Activated T-helper 1 cell treated with anti-CD3 and anti-CD28 coated beads, Interleukin-12 subunit alpha, Interleukin-12 subunit beta, Interleukin-2, Interleukin-4 antibody, amounts not matched to agents 30 ng/mL and 10 ng/mL and 1 ng/mL, durations not matched to agents 14 hours and 24 hours and 36 hours (primary cell): ENCODE measurements at places on chromosomes 12 and 14. TPM values are rescaled to one million over a fixed set of nuclear protein-coding genes. Genes with fewer than 3 reads are reported as not detected.

GRCh38 chr14:99726538-99727095, 42.5 kb downstream of the CYP46A1 start:
- H3K4me1 ChIP-seq = no peaks in the 10 kb centered on the region
- no peak for DNase-seq
- H3K36me3 ChIP-seq = no peaks in the 10 kb centered on the region
- no peak overlapping the region for H3K4me3 ChIP-seq
- H3K27ac ChIP-seq = no peak overlapping the region
- H3K27me3 ChIP-seq = peaks cover 8% of the 10 kb centered on the region

- DNase-seq = no peak
Observed at GRCh38 chr14:74015963-74016362, 3.1 kb downstream of the ENTPD5 start.

- peak overlapping the region; percentile 50 for H3K4me3 ChIP-seq
- DNase-seq = no peak
- peak overlapping the region; percentile 88 for H3K27ac ChIP-seq
- peaks cover 45% of the 10 kb centered on the region for H3K4me1 ChIP-seq
- H3K36me3 ChIP-seq = peaks cover 53% of the 10 kb centered on the region
- no peaks in the 10 kb centered on the region for H3K27me3 ChIP-seq
Observed at GRCh38 chr14:81519200-81520011, 14.2 kb downstream of the SEL1L start.

GRCh38 chr12:50882563-50882962, 39.8 kb downstream of the TMPRSS12 start:
- H3K27ac ChIP-seq = no peak overlapping the region
- H3K27me3 ChIP-seq = no peaks in the 10 kb centered on the region
- no peak for DNase-seq

DNA sequence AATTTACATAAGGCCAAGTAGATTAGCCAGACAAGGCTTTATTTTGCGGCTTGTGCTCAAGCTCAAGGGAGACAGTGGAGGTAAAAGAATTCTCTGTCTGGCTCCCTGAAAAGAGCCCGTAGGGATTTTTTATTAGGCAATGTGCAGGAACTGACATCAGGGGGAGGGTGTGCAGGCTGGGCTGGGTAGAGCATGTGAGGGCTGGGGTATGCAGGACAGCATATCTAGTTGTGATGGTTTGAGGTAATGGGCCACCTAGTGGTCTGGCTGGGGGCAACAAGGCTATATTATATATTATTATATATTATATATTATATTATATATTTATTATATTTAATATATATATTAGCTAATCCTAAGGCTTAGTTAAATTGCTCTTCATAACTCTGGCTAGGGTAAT, 102.1 kb downstream of the TMEM117 start:
- DNase-seq = no peak
- H3K27ac ChIP-seq = no peak overlapping the region
- no peaks in the 10 kb centered on the region for H3K36me3 ChIP-seq
- no peak overlapping the region for H3K4me3 ChIP-seq

DNA sequence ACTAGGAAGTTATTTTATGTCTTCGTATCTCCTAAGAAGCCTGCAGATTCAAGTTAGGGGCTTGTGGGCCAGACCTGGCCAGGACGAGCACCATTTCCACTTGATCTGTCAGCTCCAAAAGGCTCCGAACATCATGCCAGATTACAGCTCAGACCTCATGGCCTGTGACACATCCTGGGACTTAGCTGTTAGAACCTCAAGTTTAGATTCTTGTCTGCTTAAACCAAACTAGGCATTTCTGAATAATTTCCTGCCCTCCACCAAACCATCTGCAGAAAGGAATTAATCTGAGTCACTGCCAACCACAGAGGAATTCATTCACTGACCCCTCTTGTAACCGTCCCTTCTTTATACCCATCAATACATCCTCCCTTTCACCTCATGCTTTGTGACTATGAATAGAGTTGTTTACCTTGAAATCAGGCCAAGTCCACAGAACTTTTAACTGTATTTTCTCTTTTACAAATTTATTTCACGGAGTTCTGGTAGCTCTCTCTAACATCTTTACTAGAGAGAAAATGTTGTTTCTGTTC, 120.3 kb downstream of the FBXL14 start:
- no peaks in the 10 kb centered on the region for H3K27me3 ChIP-seq
- H3K4me3 ChIP-seq = no peak overlapping the region
- peaks cover 1% of the 10 kb centered on the region for H3K36me3 ChIP-seq
- DNase-seq = peak; percentile 16
- peaks cover 6% of the 10 kb centered on the region for H3K4me1 ChIP-seq

DNA sequence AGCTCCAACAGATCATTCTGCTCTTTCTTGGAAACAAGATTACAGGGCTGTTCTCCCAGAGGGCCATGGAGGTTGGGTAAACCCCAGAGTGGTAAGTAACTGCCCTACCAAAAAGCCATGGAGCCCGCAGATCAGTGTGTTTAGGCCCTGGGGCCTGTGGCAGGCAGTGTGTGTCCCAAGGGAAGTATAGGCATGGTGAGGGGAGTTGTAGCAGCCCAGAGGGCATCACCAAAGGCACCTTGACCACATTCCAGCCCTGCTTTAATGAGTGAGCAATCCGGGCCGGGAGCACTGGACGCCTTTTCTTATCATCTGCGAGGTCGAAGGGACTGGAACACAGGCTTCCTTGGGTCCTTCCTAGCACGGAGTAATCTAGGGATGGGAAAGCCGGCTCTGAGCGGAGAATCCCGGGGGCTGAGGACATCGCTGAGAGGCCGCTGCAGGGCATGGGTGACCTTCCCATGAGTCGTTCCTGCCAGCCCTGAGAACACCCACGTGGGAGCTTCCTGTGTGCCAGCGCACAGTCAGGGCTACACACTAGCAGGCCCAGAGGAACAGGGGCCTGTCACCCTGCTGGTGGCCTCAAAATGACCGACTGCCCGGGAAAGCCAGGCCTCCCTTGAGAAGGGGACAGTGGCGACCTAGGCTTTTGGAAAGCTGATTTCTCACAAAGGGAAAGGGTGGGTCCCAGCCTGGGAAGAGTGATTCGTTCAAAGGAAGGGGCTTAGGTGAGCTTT, 91.3 kb downstream of the NINJ2 start:
- no peak overlapping the region for H3K27ac ChIP-seq
- H3K4me1 ChIP-seq = peaks cover 44% of the 10 kb centered on the region
- no peak overlapping the region for H3K4me3 ChIP-seq
- H3K27me3 ChIP-seq = no peaks in the 10 kb centered on the region
- DNase-seq = no peak

DNA sequence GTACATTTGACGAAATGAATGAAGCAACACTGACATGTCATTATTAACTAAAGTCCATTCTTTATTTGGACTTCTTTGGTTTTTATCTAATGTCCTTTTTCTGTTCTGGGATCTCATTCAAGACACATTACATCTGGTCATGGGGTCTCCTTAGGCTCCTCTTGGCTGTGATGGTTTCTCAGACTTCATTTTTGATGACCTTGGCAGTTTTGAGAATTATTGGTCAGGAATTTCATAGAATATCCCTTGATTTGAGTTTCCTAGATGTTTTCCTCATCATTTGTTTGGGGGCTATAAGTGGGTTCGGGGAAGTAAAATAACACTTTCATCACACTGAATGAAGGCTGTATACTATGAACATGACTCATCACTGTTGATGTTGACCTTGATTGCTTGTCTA, 770.6 kb downstream of the AACS start:
- H3K4me1 ChIP-seq = no peaks in the 10 kb centered on the region
- H3K27ac ChIP-seq = no peak overlapping the region
- DNase-seq = no peak
- H3K36me3 ChIP-seq = no peaks in the 10 kb centered on the region
- H3K4me3 ChIP-seq = no peak overlapping the region

- no peaks in the 10 kb centered on the region for H3K27me3 ChIP-seq
- peaks cover 25% of the 10 kb centered on the region for H3K4me1 ChIP-seq
Observed at GRCh38 chr12:89319606-89320005, 32.7 kb downstream of the DUSP6 start.

GRCh38 chr14:89848165-89848564, 106.4 kb downstream of the EFCAB11 start:
- no peaks in the 10 kb centered on the region for H3K4me1 ChIP-seq
- H3K4me3 ChIP-seq = no peak overlapping the region
- no peak for DNase-seq
- no peak overlapping the region for H3K27ac ChIP-seq
- H3K36me3 ChIP-seq = no peaks in the 10 kb centered on the region
- H3K27me3 ChIP-seq = peaks cover 11% of the 10 kb centered on the region

DNA sequence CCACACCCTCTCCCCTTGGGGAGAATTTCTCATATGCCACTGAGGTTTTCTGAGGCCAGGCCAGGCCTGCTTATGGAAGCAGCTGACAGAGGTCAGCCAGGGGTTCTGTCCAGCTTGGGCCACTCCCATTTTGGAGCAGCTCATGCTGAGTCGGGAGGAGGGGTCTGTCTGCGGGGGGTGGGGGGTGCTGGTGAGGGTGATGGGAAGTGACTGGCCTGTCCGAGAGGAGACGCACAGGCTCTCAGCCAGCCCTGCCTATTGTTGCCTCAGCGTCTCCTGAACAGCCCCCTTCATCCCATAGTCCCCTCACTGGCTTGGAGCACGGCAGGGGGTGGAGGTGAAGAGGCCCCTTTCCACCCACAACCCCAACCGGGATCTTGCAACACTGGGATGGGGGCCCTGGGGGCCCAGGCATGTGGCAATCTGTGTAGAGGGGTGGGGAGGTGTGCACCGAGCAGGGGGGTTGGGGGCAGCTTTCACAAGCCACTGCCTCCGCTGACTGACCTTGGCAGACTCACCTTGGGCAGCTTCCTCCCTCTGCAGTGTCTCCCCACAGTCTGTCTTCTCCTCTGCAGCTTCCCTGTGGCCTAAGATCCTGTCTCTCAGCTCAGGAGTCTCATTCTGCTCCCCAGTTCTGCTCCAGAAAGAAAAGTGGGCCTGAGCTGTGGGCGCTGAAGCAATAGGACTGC, 5.5 kb downstream of the CEBPE start:
- H3K4me3 ChIP-seq = no peak overlapping the region
- H3K27me3 ChIP-seq = peaks cover 7% of the 10 kb centered on the region
- no peak overlapping the region for H3K27ac ChIP-seq

DNA sequence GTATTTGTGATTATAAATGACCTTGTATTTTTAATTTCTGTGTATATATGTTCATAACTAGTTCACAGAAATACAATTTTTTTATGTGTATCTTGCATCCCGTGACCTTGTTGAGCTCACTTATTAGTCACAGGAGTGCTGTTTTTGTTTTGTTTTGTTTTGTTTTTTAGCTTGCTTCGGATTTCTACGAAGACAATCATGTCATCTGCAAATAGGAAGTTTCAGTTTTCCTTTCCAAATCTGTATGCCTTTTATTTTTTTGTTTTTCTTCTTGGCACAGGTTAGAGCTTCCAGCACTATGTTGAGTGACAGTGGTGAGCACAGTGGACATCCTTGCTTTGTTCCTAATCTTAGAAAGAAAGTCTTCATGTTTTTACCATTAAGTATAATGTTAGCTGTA, 229.2 kb upstream of the GARIN6 start:
- H3K27me3 ChIP-seq = no peaks in the 10 kb centered on the region
- H3K4me3 ChIP-seq = no peak overlapping the region
- no peaks in the 10 kb centered on the region for H3K36me3 ChIP-seq
- no peak for DNase-seq

DNA sequence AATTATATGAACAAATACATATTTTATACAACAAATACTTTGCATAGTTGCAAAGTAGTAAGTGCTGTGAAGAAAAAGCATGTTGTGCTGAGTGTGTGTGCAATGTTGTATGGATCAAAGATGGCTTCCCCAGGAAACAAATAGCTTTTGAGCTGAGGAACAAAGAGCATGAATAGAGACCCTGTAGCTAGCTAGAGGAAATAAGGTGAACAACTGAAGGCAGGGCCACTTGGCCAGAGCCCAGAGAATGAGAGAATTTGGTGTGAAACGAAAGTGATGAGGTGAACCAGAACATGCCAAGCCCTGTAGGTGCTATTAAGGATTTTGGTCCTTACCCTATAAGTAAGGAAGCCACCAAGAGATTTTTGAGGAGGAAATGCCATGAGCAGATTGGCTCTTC, 17.1 kb downstream of the DYRK2 start:
- DNase-seq = no peak
- H3K4me3 ChIP-seq = no peak overlapping the region
- peaks cover 16% of the 10 kb centered on the region for H3K4me1 ChIP-seq
- no peaks in the 10 kb centered on the region for H3K27me3 ChIP-seq
- peaks cover 41% of the 10 kb centered on the region for H3K36me3 ChIP-seq

- peak overlapping the region; percentile 40 for H3K27ac ChIP-seq
- no peak overlapping the region for H3K4me3 ChIP-seq
- H3K4me1 ChIP-seq = peaks cover 68% of the 10 kb centered on the region
Observed at GRCh38 chr14:49940808-49941421, 48.0 kb downstream of the ARF6 start.

- no peaks in the 10 kb centered on the region for H3K4me1 ChIP-seq
- H3K27ac ChIP-seq = no peak overlapping the region
- no peak overlapping the region for H3K4me3 ChIP-seq
- no peaks in the 10 kb centered on the region for H3K27me3 ChIP-seq
- H3K36me3 ChIP-seq = no peaks in the 10 kb centered on the region
Observed at GRCh38 chr12:118645219-118645618, 268.9 kb downstream of the SUDS3 start.

- H3K36me3 ChIP-seq = no peaks in the 10 kb centered on the region
- no peak overlapping the region for H3K27ac ChIP-seq
- H3K4me1 ChIP-seq = no peaks in the 10 kb centered on the region
- no peak overlapping the region for H3K4me3 ChIP-seq
- H3K27me3 ChIP-seq = peaks cover 14% of the 10 kb centered on the region
- DNase-seq = no peak
Observed at GRCh38 chr12:10636611-10637010, 23.2 kb upstream of the MAGOHB start.

- no peak overlapping the region for H3K4me3 ChIP-seq
- peaks cover 57% of the 10 kb centered on the region for H3K4me1 ChIP-seq
- H3K36me3 ChIP-seq = peaks cover 10% of the 10 kb centered on the region
Observed at GRCh38 chr12:12693111-12693671, 2.8 kb downstream of the GPR19 start.

GRCh38 chr14:36988989-36989388, 183.4 kb downstream of the SLC25A21 start:
- H3K27ac ChIP-seq = no peak overlapping the region
- DNase-seq = no peak
- no peak overlapping the region for H3K4me3 ChIP-seq

- no peaks in the 10 kb centered on the region for H3K27me3 ChIP-seq
- H3K4me3 ChIP-seq = no peak overlapping the region
- H3K36me3 ChIP-seq = peaks cover 1% of the 10 kb centered on the region
Observed at GRCh38 chr14:102387086-102387485, 24.3 kb downstream of the TECPR2 start.

- peaks cover 1% of the 10 kb centered on the region for H3K36me3 ChIP-seq
- no peak overlapping the region for H3K27ac ChIP-seq
- no peak overlapping the region for H3K4me3 ChIP-seq
- DNase-seq = no peak
- peaks cover 14% of the 10 kb centered on the region for H3K4me1 ChIP-seq
- H3K27me3 ChIP-seq = peaks cover 6% of the 10 kb centered on the region
Observed at GRCh38 chr12:27194644-27195043, 49.4 kb upstream of the STK38L start.

- peaks cover 4% of the 10 kb centered on the region for H3K36me3 ChIP-seq
- peaks cover 11% of the 10 kb centered on the region for H3K27me3 ChIP-seq
- no peak overlapping the region for H3K4me3 ChIP-seq
- no peaks in the 10 kb centered on the region for H3K4me1 ChIP-seq
- H3K27ac ChIP-seq = no peak overlapping the region
- no peak for DNase-seq
Observed at GRCh38 chr14:74275241-74275841, 27.4 kb downstream of the ABCD4 start.

FOXN4 gene
- total RNA-seq = not detected in 2 replicates

WSCD2 gene
- total RNA-seq = not detected in 2 replicates

NRXN3 gene
- not detected in 2 replicates for total RNA-seq

CEBPE gene
- not detected in 2 replicates for total RNA-seq

ITGB7 gene
- 258 and 266 TPM in 2 replicates for total RNA-seq

CNIH1 gene
- 105 and 109 TPM in 2 replicates for total RNA-seq

TAS2R19 gene
- 3.6 and 4.3 TPM in 2 replicates for total RNA-seq

RARG gene
- total RNA-seq = 58.6 and 61.6 TPM in 2 replicates

FLRT2 gene
- total RNA-seq = not detected in 2 replicates

RDH12 gene
- not detected in 2 replicates for total RNA-seq

ISCU gene
- total RNA-seq = 73.8 and 74.9 TPM in 2 replicates

STON2 gene
- total RNA-seq = 0.44 and 0.47 TPM in 2 replicates
